ENCODE measurements at places on chromosomes 6 and 20.
A peak's percentile ranks its signal among the peaks of the same experiment; 100 is the strongest.

DNA sequence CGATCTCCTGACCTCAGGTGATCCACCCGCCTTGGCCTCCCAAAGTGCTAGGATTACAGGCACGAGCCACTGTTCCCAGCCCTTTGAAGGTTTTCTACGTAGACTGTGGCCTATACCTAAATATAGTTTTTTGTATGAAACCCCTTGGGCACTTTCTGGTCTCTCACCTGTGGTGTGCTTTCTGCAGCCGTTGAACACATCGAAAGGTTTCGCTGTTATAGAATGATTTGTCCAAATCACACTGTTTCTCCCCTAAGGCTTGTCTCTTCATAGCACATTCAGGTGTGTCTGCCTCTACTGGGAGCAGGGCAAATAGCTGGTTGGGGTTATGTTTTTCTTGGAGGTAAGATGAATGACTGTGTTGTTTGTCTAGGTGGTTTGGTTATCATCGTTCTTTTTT lies 597.9 kb downstream of the RNF144B start:
- no peak for DNase-seq

DNA sequence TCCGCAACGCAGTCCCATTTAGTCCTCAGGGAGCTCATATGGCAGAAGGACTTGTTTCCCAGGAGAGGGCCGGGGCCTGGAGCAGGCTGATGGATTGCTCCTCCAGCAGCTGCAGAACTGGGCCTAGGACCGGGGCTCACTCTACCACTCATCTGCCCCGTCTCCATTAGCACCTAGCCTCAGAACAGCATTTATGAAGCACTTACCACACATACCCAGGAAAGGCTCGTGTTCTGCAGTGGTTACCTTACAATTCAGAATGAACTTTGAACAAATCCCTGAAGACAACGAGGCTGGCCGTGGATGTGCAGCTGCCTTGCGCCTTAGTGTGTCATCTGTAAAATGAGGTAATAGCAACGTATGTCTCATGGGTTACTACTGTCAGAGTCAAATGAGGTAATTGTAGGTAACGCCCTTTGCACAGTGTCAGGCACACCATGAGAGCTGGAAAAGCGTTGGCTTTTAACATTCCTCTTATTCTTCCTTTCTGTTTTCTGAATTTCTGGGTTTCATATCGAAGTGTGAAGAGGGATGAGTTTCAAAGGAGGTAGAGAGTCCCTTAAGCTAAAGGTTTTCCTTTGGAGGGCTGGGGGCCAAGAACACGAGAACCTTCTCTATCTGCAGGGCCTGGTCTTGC lies 46.3 kb upstream of the CD93 start:
- no peak for DNase-seq

- DNase-seq = no peak
These were observed 150.8 kb upstream of the FLRT3 start for GRCh38 chr20:14488212-14488611.

- no peak for DNase-seq
These were observed 282.8 kb upstream of the SASH1 start for GRCh38 chr6:148059869-148060268.

DNA sequence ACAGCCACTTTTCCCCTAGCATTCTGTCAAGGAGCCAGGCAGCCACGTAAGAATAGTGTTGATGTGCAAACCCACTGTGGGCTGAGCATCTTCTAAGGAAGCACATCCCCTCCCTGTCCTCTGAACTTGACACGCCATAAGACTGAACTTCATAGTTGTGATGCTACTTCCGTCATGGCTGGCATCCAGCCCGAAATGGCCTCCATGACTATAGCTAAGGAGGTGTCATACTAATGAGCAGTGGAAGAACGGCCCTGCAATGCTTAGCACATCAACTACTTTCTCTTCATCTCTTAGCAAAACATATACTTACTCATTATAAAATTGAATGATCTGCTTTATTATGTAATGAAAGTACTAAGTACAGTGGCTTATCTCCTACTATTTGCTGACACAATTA lies 110.2 kb downstream of the GJA10 start:
- DNase-seq = no peak

DNA sequence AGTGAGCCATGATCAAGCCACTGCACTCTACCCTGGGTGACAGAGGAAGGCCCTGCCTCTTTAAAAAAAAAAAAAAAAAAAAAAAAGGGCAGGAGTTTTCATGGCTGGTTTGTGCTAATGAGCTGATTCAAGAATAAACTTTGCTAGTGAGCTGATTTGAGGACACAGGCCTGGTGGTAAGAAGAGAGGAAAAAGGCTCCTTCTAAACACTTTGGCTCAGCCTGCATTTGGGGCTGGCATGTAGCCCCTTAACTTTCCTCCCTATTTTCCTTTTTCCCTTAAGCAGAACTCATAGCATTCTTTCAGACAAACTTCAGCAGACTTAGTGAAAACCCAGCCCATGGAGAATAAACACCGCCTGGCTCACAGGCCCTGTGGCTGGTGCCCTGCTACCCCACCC lies 432.7 kb downstream of the PTPRT start:
- no peak for DNase-seq

- DNase-seq = no peak
These were observed 289.2 kb downstream of the CD83 start for GRCh38 chr6:14406614-14407331.

DNA sequence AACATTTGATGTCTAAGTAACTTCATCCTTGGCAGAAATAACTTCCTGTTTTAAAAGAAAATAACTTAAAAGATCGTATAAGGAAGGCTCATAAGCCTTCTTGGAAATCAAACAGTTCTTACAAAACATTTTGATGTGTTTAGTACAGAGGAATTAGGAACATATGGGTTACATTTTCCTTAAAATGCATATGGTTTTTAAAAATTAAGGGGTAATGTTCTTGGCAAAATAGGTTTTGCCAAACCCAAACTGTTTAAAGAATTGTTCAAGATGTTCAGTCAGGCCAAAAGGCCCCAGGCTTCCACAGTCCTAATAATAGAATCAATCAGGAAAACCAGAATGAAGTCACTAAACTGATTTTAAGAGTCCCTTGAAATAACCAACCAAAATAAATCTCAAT lies 142.7 kb upstream of the SLC35B3 start:
- DNase-seq = no peak

DNA sequence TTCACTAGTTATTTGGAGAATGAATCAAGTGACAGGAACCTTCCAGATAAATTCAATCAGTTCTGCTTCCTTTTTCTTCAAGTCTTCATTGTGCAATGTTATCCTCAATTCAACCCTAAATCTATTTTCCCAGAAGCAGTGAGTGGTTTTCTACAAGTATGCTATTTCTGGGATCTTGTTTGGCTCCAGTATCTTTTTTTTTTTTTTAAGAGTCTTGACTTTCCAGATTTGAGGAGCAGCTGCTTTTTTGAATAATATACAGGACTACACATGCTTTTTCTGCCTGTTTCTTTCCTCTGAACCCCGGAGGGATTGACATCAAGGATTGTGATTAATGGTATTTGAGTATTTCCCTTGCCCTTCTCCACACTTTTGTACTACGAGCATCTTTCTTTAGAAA lies 339.2 kb upstream of the JAG1 start:
- DNase-seq = no peak

GRCh38 chr6:128601060-128601459 lies 80.7 kb upstream of the PTPRK start:
- no peak for DNase-seq

DNA sequence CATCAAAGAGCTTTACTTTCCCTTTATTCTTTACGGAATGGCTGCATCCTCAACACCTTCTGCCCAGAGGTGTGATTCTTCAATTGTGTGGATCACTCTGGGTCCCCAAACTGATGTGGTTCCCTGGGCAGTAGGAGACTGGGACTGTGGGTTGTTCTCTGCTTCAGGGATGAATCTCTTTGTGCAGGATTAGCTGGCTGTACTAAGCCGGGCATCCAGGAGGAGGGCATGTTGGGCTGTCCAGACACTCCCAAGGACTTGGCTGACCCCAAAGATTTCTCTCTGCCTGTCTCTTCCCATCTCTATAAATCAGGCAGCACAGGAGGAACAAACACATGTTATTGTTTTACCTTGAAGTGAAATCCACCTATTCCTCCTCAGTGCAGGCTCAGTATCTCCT lies 15.3 kb downstream of the FARS2 start:
- DNase-seq = no peak

- no peak for DNase-seq
These were observed 76.5 kb downstream of the CDKAL1 start for GRCh38 chr6:20610636-20611370.

DNA sequence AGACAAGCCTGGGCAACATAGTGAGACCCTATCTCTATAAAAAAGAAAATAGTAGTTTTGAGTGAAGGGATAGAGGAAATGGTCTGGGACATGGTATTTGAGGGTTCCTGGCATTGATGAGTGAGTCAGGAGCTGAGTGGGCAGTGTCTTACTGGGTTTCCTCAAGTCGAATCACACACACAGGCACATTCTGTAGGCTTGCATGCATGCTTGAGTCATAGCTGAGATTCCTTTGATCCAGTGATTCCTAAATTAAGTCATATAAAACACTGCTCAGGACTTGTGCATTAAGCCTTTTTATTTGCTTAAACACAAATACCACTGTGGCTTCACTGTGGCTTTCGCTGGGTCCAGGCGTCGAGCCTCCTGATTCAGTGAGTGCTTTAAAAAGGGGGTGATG lies 71.8 kb upstream of the TMEM181 start:
- no peak for DNase-seq

GRCh38 chr6:157510323-157511188 lies 129.6 kb downstream of the ZDHHC14 start:
- DNase-seq = no peak

DNA sequence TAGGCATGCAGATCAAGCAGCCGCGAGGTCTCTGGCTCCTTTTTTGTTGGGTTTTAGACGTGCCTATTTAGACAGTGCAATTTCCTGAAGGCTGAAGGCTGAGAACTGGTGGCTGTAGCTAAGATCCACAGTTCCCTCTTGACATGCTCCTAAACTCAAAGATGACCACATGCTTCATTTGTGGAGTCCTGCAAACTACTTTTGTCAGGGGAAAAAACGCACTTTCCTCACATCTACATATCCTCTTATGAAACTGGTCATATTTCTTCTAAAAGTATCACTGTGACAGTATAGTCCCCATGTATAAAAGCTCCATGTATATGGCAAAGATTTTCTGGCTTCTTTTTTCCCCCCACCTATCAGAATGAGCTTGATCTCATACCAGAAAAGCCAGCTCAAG lies 30.7 kb downstream of the LYRM4 start:
- DNase-seq = no peak

DNA sequence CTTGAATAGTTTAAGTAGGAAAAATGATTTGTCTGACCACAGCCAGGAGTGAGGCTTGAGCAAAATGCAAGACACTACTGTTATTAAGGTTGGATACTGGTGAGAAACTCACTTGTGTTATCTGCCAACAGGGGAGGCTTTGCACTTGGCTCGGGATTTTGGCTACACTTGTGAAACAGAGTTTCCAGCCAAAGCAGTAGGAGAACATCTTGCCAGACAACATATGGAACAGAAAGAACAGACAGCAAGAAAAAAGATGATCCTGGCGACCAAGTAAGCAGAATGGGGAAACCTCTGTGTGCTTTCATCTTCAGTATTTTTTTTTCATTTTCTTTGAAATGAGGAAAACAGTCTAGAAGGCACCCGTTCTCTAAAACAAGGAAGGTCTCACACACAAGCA lies 31.6 kb downstream of the TFAP2D start:
- DNase-seq = no peak

- DNase-seq = no peak
These were observed 86.7 kb downstream of the CDC5L start for GRCh38 chr6:44474190-44474631.

GRCh38 chr6:12277386-12277785 lies 12.8 kb upstream of the EDN1 start:
- no peak for DNase-seq

DNA sequence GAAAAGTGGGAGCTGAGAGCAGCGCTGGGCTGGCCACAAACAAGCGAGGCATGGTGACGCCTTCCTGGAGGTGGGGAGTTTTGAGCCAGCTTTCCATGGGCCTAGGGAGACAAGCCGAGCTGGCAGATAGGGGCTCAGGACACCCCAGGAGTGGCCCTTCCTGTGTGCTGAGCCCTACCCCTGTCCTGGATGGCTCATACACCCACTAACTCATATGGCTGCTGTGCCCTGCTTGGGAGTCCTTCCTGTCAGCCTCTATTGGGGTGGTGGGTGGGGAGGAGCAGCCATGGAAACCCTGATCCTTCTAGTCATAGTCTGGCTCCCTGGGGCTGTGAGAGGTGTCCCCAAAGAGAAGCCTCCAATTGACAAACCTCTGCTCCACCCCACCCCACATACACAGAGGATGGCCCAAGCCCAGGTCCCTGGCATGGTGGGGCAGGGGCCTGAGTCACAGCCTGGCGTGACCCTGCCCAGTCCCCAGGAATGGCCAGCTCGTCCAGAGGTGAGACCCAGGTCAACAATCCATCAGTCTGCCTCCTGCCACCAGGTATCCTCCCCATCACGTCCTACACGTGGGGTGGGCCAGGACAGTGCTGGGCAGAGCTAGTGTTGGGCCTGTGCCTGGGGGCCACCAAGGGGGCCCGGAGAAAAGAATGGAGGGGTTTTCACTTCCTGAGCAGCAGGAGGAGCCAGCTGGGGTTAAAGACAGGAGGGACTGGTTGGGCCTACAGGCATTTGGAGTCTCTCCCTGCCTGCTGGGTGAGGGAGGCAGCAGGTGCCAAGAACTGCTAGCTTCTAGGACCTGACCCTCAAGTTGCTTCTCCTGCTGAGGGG lies 52.2 kb downstream of the MRPL14 start:
- no peak for DNase-seq

GRCh38 chr6:37277001-37277409 lies 19.1 kb upstream of the TMEM217 start:
- no peak for DNase-seq

GRCh38 chr6:26607434-26608230 lies 10.9 kb downstream of the ABT1 start:
- peak; percentile 54 for DNase-seq

GRCh38 chr6:32255199-32256153 lies 31.6 kb upstream of the NOTCH4 start:
- peak; percentile 49 for DNase-seq

DNA sequence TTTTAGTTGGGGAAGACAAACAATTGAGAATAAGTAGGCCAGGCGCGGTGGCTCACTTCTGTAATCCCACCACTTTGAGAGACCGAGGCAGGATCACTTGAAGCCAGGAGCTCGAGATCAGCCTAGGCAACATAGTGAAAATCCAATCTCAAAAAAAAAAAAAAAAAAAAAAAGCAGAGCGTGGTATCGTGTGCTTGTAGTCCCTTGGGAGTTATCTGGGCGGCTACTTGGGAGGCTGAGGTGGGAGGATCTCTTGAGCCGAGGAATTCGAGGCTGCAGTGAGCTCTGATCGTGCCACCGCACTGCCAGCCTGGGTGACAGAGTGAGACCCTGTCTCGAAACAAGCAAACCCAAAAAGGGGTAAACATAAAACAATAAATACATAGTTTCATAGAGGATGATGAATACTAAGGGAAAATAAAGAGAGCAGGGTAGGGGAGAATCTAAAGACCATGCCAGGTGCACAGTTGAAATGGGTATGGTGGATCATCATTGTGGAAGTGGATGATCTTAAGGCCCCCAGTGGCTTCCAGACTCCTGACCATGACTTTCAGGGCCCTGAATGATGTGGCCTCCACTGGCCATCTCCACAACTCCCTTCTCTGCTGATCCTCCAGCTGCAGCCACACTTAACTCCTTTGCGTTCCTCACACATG lies 947 bp downstream of the POFUT1 start:
- no peak for DNase-seq

Data from activated CD4-positive, alpha-beta T cell treated with anti-CD3 and anti-CD28 coated beads, Interleukin-2, amount 50 U/mL, for 1 hour (primary cell).